GM19239 (cell line): ENCODE measurements at places on chromosomes 11 and 22.
A peak's percentile ranks its signal among the peaks of the same experiment; 100 is the strongest.

DNA sequence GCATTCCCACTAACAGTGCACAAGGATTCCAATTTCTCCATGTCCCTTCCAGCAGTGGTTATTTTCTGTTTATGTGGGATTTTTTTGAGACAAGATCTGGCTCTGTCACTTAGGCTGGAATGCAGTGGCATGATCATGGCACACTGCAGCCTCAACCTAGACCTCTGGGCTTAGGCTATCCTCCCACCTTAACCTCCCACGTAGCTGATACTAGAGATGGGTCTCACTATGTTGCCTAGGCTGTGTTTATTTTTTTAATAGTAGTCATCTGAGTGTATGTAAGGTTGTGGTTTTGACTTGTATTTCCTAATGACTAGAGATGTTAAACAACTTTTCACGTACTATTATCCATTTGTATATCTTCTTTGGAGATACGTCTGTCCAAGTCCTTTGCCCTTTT lies 74.6 kb downstream of the KCNQ1OT1 start:
- DNase-seq: no peak

- no peak for DNase-seq
Observed at GRCh38 chr22:29741926-29742325, 22.1 kb downstream of the CABP7 start.

DNA sequence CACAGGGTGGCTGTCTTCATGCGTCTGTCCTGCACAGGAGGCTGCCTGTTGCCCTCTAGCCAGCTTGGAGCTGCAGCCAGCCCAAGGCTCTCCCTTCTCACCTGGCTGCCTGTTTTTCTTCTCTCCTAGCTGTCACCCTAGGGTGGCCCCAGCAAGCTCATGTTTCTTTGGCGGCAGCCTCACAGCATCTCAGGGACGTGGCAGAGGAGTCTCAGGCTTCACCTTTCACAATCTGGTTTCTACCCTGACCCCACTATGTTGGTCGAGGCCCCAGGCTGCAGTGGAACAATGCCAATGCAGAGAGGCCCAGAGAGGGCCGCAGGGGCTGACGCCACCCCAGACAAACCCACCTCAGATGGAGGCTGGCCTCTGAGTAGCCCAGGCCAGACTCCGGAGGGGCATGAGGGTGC lies 2.5 kb upstream of the CLDN5 start:
- DNase-seq: no peak

DNA sequence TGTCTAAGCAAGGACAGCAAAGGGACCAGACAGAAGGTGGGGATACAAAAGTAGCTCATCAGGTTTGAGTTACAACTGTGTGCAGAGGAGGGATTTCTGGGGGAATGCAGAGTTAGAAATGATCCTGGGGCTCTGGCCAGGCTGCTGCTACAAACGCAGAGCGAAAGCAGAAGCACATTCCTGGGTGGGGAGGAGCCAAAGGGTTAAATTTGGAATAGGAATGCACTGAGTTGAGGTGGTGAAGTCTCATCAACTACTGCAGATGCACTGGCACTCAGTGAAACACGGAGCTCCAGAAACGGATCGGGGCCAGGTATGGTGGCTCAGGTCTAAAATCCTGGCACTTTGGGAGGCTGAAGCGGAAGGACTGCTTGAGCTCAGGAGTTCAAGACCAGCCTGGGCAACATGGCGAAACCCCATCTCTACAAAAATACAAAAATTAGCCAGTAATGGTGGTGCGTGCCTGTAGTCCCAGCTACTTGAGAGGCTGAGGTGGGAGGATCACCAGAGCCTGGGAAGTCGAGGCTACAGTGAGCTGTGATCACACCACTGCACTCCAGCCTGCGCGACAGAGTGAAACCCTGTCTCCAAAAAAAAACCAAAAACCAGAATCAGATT lies 3.2 kb downstream of the CHKA start:
- no peak for DNase-seq

DNA sequence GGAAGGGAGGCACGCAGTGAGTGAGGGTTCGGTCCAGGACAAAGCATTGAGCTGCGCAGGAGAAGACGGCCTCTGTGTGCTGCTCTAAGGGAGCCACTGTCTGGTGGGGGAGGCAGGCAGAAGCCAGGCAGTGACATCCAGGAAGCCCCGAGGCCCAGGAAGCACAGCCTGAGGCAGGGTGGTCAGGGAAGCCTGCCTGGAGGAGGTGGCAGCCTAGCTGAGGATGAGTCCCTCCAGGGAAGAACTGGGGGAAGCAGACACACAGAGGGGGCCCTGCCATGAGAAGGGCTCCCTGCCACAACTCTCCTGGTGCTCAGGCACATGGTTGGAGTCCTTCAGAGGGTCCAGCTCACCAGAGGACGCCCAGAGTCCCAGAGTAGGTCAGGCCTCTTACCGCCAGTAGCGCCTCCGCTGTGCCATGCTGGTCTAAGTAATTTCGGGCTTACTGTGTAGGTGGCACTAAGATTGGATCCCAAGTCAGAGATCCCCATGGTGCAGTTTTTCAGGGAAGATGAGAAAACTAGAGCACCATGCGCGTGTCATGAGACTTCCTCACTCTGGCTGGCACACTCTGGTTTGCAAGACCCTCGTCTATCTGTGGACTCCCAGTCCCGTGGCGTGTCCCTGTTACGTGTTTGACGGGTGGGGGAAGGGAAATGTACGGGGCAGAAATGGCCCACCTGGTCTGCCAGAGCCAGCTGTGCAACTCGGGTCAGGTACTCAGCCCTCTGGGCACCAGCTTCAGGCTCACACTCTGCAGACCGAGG lies 887.2 kb downstream of the BRD1 start:
- no peak for DNase-seq

DNA sequence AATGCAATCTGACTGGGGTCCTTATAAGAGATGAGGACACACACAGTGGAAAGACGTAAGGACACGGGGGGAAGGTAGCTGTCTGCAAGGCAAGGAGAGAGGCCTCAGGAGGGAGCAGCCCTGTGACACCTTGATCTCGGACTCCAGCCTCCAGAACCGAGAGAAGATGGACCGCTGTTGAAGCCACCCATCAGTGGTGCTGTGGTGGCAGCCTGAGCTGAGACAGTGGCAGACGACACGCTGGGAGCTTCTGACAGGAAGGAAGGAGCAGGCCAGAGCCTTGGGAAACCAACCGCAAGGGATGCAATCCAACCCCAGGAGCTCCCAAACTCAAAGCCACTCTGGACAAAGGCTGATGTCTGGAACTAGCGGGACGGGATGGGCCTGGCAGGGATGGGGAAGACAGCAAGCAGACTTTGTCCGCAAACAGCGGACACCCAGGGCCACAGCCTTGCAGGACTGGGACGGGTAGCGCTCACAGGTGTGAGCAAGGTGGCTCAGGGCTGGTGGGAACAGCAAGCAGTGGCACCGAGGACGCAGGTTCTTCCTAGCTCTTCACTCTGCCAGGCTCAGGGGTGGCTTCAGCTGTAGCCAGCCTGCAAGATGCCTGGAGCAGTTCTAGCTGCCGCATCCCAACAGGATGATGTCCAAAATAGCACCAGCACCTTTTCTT lies 10.9 kb downstream of the LTO1 start:
- no peak for DNase-seq

GRCh38 chr11:57349491-57350274 lies 11.5 kb downstream of the P2RX3 start:
- peak; percentile 52 for DNase-seq

DNA sequence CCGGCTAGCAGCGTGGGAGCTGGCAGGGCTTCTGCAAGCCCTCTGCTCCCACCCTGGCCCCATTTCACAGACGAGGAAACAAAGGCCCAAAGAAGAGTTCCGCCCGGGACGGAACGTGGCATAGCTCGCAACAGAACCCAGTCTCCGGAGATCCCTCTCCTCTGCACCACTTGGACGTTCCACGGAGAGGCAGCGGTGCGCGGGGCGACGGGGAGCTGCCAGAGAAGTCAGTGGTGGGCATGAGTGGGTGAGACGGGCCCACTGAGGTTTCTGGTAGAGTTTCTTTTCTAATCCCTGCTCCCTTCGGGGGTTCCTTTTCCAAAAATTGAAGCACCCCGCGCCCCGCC lies 554 bp upstream of the NECTIN1 start:
- DNase-seq: no peak

- no peak for DNase-seq
Observed at GRCh38 chr22:43126501-43127165, 16.1 kb downstream of the BIK start.

DNA sequence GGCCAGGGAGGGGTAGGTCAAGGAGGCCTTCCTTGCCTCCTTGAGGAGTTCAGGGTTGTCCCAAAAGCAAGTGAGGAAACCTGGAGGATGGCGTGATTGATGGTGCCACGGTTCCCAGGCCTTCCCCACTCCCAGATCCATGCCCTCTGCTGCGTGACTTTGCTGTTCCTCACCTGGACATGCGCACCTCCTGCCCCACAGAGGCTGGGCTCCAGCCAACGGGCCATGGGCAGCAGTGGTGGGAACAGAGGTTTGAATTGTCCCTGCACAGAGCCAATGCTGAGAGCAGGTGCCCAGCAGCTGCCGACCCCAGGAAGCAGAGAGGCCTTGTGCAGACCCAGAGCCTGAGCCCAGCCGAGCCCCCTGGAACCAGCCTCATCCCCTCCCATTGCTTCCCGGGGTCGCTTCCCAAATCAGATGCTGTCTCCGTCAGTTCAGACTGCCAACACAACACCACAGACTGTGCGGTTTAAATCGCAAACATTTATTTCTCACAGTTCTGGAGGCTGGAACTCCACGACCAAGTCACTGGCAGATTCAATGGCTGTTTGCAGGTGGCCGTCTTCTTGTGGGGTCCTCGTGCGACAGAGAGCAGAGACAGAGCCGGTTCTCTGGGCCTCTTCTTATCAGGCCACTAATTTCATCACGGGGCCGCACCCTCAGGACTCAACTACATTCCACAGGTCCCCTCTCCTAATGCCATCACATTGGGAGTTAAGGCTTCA lies 6.2 kb upstream of the LINC01488 start:
- no peak for DNase-seq

DNA sequence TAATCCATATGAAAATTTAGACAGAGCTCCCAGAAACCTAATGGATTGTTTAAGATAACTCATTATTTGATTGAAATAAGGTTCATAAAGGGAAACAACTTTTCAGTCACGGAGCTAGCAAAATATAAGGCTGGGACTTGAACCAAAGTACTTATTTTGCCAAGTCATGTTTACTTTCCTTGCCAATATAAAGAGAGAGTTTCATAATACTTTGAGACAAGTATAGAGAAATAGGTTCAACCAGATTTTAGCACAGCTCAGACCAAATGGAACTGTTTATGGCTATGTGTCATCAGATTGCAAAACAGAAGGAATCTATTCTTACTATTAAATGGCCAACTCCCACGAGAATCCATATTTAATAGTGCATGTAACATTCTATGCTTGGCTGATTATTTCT lies 1517.5 kb upstream of the TENM4 start:
- DNase-seq: no peak

DNA sequence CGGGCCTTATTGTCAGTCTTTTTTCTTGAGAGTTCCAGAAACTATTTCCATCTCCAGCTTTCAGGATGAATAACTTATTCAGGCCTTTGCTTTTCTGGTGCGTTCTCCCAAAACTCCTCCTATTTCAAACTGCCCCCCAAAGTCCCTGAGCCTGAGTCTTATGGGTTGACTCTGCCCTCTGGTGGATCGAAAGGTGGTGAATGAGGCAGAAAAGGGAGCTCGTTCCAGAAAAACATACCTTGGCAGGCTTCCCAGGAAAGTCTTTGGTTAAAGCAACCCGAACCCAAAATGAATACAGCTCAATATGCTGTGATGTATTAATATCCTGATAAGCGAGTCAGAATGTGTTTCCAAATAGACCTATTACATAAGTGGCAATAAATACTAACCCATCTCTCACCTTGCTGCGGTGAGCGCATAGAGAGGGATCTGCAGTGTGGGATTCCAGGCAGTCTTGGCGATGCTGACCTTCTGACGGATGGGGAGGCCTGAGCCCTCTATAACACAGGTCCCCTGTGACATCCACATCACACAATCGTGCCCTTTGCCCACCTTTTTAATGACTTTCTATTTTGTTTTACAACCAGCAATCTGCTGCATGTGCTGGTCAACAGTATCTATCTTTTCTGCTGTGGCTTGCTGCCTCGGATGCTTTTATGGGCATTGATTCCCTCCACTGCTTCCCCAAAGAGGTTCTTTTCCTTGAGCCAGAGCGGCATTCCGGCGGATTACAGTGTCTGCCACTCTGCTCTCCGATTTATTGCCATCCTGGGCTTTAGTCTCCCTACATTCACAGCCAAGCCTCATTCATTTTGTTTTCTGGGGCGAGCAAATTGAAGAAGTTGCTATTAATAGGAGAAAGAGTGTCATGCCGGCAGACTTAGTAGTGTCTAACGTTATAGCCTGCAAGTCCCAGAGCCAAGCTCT lies 756.8 kb downstream of the NTM start:
- peak; percentile 15 for DNase-seq

GRCh38 chr11:74680035-74680671 lies 51.1 kb downstream of the CHRDL2 start:
- no peak for DNase-seq

DNA sequence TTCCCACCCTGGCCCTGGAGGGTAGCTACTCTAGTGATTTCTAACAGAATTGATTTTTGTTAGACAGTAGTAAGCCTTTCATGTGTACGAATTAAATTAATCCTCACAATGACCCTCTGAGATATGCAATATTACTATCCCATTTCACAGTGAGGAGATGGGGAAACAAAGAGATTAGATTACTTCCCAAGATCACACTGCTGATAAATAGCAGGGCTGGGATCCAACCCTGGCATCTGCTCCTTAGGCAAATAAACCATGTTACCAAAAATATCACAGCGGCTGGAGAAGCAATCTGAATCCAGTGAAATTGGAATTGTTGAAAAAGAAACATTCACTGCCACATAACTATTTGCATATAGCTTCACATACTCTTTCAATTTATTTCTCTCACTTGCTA lies 12.8 kb upstream of the CAVIN3 start:
- DNase-seq: no peak

- DNase-seq: no peak
Observed at GRCh38 chr11:31231601-31232000, 137.9 kb downstream of the DCDC1 start.

- DNase-seq: no peak
Observed at GRCh38 chr22:43796567-43796966, 15.5 kb downstream of the EFCAB6 start.

GRCh38 chr22:31143537-31143936 lies 3.2 kb upstream of the PLA2G3 start:
- DNase-seq: no peak

- DNase-seq: no peak
Observed at GRCh38 chr11:130211781-130212401, 52.3 kb downstream of the ST14 start.

GRCh38 chr11:118744046-118744445 lies 46.9 kb downstream of the DDX6 start:
- DNase-seq: no peak

DNA sequence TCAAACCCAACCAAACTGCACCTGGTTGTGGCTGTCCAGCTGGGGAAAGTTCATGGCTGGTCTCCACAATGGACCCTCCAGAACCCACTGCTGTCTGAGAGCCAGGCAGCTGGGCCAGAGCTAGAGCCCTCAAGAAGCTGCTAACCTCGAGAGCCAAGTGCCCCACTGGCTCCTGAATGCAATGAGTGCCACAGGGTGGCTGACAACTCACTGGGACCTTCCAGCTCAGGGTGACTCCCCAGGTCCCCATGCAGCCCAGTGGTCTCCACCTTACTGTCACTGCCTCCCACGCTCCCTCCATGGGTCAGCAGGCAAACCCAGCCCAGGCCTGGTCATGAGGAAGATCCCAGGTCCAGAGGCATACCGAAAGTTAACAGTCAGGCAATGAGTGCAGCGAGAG lies 8.0 kb upstream of the CHST1 start:
- DNase-seq: no peak

GRCh38 chr11:8839957-8840945 lies 70.7 kb upstream of the AKIP1 start:
- no peak for DNase-seq
